ENCODE measurements at places on chromosomes 12 and 14.

DNA sequence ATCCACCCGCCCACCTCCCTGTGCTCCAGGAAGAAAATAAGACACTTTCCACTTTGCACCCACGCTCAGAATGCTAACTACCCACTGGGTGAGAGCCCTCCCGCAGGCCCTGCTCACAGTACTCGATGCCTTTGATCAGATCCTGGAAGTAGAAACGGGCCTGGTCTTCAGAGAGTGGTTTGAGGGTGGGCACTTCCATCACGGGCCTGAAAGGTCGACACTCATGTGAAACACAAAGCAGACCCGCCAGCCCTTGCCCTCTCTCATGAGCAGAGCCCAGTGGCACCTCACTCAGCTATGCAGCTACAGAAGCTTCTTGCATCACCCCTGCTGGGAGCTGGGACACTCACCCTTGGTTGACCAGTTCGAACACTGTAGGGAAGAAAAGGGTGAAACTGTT lies 41.1 kb downstream of the CAMKK2 start:
- DNase-seq, result no peak

- DNase-seq, result no peak
Observed at GRCh38 chr12:39813776-39814175, 194.2 kb upstream of the ABCD2 start.

DNA sequence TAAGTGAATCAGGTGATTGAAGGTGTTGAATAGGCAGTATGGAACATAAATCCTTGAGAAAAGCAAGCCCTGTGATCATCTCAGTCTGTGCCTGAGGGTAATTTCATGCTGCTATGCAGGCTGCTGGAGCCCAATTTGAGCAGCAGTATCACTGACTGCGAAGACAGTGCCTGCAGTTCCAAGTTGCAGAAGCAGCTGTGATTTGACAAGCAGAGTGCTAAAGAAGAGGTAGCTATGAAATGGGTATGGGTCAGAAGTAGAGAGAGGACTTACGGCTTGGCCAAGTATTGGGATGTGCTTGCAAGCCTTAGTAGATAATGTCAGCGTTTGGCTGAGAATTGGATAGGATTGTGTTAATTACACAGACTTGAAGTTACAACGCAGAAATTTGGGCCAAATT lies 22.5 kb downstream of the PIK3C2G start:
- no peak for DNase-seq

GRCh38 chr12:97899956-97900355 lies 437.4 kb downstream of the RMST start:
- DNase-seq, result no peak

- no peak for DNase-seq
Observed at GRCh38 chr12:63955831-63956666, 111.5 kb downstream of the SRGAP1 start.

- no peak for DNase-seq
Observed at GRCh38 chr12:79678306-79678705, 12.5 kb downstream of the PAWR start.

DNA sequence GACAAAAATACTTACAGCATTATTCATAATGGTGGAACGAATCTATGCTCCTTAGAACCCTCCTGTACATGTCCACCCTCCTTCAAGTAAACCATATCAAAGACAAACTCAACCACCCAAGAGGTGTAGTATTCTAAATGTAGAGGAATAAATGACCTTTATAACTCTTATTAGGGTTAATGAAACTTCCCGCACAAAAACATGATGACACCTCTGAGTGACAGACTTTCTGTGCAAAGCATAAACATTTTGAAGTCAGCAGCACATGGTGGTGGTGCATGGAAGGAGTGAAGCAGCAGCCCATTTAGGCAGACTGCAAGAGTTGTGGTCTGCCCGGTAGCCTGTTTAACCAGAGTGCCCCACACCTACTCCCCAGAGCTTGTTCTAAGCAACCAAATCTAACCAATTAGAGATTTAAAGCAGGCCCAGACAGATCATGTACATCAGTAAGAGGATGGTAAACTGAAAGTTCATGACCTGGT lies 615 bp upstream of the ASB8 start:
- DNase-seq, result no peak

DNA sequence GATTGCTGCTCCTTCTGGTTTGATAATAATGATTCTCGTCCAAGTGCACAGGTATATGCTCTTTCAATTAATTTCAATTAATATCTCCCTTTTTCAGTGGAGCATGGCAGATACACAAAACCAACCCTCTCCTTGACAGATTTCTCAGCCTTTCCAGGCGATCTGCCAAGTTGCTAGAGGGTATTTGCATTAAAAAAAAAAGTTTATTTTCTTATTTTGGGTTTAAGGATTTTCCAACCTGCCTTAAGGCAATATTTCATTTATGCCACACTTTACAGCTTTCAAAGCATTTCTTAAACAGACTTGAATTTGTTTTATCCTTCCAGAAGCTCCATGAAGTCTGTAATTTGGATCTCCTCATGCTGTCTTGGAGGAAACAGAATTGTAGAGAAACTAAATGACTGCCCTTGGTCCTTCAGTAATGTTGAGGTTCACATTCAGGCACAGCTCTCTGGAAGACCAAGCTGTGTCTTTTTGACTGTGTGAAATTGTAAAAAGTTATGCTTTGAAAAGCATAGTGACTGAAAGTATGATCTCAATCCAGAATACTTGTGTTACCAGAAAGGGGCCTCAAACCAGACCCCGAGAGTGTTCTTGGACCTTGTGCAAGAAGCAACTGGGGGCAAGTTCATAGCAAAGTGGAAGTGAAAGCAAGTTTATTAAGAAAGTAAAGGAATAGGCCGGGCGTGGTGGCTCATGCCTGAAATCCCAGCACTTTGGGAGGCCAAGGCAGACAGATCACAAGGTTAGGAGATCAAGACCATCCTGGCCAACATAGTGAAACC lies 2.3 kb downstream of the DGLUCY start:
- no peak for DNase-seq

GRCh38 chr12:71797531-71797930 lies 42.0 kb upstream of the TBC1D15 start:
- DNase-seq, result no peak

GRCh38 chr12:69168828-69169227 lies 70.5 kb upstream of the CPSF6 start:
- DNase-seq, result no peak

Measured in NCI-H510A (cell line).